ENCODE measurements at places on chromosomes 7 and 10. TPM values are rescaled to one million over a fixed set of nuclear protein-coding genes. Genes with fewer than 3 reads are reported as not detected.

SUV39H2 gene
- 21.8 TPM for total RNA-seq

CALCR gene
- total RNA-seq = not detected

NAT16 gene
- not detected for total RNA-seq

GOT1 gene
- total RNA-seq = 39.6 TPM

STAG3 gene
- total RNA-seq = not detected

DNA sequence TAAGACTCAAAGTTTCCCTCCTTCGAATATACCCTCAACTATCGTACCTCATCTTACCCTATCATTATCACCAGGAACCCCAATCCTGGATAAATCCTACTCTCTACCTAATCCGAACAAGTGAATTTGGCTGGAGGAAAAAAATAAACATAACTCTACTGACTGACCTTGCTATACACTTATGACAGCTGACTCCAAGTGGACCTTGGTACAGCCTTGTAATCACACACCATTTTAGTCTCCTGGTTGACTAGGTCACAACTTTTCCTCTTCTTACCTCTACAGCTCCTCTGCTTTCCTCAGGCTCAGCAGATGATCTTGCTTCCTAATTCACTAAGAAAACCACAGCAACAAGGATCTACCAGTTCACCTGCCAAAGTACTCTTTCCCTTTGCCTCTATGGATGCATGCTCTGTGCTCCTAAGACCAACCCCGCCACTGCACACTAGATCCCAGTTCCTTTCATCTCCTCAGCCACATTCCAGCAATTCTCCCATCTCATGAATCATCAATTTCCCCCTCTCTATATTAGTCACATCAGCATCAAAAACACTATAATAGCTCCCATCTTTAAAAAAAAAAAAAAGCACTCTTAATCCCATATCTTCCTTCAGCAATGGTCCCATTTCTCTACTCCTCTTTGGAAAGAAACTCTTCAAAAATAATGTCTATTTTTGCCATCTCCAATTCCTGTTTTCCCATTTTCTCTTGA is 35.5 kb downstream of the COA1 start:
- peak; percentile 77 for DNase-seq

DNA sequence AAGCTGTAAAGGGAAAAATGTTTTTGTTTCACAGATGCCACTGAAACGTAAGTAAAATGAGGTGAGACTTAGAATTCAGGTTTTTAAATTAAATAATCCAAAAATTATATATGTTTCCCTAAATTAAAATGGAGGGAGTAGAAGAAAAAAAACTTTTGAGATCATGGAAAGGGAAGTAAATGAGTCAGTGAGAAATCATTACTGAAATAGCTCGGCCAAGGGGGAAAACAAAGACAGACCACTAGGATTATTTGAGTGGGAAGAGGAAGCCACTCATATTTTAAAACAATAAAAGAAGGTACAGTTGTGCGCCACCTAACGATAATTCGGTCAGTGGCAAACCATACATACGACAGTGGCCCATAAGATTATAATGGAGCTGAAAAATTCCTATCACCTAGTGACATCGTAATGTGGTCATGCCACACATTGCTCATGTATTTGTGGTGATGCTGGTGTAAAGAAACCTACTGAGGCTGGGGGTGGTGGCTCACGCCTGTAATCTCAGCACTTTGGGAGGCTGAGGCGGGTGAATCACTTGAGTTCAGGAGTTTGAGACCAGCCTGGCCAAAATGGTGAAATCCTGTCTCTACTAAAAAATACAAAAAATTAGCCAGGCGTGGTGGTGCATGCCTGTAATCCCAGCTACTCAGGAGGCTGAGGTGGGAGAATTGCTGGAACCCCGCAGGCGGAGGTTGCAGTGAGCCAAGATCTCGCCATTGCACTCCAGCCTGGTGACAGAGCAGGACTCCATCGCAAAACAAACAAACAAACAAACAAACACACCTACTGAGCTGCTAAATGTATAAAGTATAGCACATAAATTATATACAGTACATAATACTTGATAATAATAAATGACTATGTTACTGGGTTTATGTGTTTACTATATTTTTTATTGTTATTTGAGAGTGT is 64.7 kb downstream of the MKX start:
- DNase-seq = peak; percentile 16

Data from GM23248 (cell line).